ENCODE measurements at places on chromosomes 2 and 18.

DNA sequence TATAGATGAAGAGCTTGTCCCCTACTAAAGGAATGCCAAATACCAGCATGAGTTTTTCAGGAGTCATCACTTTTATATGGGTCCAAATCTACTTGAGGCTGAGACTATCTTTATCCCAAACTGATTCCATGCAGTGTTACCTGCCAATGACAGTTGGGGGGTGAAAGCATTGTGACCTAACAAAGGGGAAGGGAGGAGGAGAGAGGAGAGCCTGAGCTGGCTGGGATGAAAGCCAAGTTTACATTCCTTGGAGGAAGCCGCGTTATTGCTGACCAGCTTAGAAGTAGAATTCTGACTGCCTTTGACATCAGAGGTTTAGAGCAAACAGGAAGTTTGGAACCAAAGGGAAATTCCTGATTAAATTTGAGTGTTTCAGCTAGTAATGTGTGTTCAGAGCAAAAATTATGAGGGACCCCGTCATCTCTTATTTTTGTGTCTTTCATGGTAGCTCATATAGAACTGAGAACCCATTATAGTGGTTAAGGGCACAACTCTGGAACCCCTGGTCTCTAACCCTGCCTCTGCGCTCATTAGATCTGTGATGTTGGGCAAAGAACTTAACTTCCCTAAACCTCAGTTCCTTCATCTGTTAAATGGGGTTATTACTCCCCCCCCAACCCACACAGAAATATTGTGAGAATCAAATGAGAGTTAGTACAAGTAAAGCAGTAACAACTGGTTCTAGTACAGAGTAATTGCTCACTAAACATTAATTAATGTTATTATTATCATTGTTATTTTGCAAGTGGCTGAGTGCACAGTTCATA lies 199.3 kb upstream of the EPAS1 start:
- no peak for DNase-seq
- no peak overlapping the region for H3K4me3 ChIP-seq
- H3K4me1 ChIP-seq = peaks cover 9% of the 10 kb centered on the region

DNA sequence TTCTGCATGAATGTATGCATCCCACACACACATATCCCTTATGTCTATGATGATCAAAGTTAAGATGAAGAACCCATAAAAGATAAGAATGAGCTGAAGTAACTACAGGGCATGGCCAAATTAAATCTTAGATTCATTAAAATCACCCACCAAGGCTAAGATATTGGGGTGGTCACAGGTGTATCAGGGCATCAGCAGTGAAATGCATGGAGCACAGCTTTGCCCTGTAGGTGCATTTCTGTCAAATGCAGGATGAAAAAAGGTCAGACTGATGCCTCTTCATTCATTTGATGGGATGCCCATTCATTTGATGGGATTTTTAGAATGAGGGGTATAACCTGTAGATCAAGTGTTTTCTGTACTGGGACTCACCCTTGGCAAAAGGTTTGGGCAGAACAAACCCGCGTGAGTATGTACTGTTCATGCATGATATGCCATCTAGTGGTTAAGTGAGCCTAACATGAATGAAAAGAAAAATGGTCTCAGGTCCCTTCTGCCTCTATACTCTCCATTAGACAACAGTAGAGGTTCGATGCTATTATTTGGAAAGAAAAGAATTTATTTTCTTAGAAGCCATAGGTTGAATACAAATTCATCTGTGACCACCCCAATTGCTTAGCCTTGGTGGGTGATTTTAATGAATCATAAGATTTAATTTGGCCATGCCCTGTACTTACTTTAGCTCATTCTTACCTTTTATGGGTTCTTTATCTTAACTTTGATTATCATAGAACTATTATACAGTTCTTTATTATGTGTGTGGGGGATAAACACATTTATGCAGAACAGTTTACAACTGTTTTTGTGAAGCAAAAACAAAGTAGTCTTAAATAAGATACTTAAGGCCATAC lies 43.2 kb upstream of the NOSTRIN start:
- no peak overlapping the region for H3K27ac ChIP-seq
- H3K4me1 ChIP-seq = peaks cover 6% of the 10 kb centered on the region
- peaks cover 13% of the 10 kb centered on the region for H3K36me3 ChIP-seq

- H3K36me3 ChIP-seq = no peaks in the 10 kb centered on the region
- DNase-seq = no peak
- H3K4me1 ChIP-seq = no peaks in the 10 kb centered on the region
These were observed 869.4 kb upstream of the VRK2 start for GRCh38 chr2:57177176-57177575.

DNA sequence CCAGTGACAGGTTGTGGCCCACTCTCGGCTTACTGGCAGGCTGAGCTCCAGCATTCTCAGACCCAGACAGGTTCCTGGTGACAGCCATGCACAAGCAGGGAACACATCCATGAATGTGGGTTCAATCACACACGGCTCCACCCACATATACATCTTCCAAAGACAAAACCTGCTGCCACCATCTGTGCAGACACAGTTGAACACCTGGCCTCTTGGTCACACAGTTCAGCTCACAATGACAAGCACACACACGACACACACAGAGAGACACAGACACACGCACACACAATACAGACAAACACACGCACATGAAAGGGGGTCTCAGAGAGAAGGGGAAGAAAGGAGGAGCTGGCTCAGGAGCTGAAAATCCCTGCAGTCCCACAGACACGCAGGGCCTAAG lies 32.1 kb upstream of the PTMA start:
- peak overlapping the region; percentile 100 for H3K27ac ChIP-seq
- peaks cover 49% of the 10 kb centered on the region for H3K4me1 ChIP-seq
- H3K36me3 ChIP-seq = no peaks in the 10 kb centered on the region
- no peak for DNase-seq
- no peak overlapping the region for H3K4me3 ChIP-seq

DNA sequence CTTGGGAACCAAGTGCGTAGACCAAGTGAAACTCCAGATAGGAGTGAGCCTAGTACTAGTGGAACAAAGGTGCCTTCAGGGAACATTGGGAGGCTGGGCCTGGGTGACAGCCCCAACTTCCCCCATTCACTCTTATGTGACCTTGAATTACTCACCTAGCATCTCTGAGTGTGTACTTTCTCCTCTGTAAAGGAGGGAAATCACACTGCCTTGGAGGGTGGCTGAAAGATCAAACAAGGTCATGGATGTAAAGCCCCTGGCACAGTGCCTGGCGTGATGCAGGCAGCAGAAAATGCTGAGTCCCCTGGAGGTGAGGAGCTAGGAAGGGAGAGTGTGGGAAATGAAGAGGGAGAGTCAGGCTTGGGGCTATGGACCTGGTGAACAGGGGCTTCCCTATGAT lies 45.9 kb downstream of the MARCO start:
- H3K4me1 ChIP-seq = peaks cover 1% of the 10 kb centered on the region
- no peak overlapping the region for H3K27ac ChIP-seq
- no peak for DNase-seq
- H3K4me3 ChIP-seq = no peak overlapping the region

DNA sequence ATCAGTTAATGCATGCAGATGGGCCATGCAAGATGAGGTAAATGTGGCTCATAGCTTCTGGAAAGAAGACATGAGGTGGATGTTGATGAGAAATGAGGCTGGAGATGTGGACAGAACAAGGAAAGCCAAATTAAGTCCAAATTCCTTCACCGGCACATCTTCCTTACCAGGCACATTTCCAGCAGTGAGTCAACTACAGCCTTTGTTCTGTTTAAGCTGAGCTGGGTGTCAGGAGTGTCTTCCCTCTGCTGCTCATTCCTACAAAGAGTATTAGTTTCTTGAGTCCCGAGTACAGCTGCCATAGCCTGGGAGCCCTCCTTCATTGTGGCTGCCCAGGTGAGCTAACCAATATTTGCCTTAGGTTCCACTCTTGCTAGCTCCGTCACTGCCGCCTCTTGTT lies 945.0 kb downstream of the SLC4A3 start:
- no peak overlapping the region for H3K27ac ChIP-seq
- no peak for DNase-seq
- H3K27me3 ChIP-seq = no peaks in the 10 kb centered on the region
- no peaks in the 10 kb centered on the region for H3K36me3 ChIP-seq
- H3K4me1 ChIP-seq = no peaks in the 10 kb centered on the region
- no peak overlapping the region for H3K4me3 ChIP-seq

DNA sequence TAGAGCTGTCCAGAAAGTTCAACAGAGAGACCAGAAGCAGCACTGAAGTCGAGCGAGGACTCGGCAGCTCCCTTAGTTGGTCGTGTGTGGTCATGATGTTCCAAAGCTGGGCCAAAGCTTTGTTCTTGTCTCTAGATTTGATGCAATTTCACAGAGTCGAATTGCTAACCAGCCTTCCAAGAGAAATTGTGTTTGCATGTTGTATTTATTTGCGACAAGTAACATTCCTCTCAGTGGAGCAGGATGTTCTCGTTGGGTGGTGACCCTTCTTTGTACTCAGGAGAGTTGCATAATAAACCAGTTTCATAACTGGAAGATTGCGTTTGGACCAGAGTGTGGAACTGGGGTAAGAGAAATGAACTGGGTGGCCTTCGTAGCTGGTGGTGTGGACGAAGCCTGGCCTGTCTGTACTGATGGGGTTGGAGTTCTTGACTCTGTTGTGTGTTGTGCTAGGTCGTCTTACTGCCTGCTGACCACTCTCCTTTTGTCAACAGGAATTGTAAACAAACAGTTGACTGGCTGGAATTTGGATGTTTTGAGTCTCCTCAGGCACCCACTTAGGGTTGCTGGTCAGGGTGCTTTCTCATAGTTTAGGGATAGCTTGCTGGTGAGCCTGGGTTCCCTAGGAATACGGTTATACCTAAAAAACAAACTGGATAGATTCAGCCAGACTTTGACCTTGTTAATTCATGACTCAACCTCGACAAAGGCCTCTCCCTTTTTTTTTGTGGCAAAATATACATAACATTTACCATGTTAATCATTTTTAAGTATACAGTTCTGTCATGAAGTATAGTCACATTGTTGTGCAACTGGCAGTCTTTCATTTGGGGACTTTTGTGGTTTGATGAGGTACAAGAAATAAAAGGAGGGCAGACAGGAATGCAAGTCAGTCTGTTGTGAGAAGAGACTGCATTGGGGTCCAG lies 28.9 kb upstream of the TOGARAM2 start:
- H3K4me1 ChIP-seq = peaks cover 29% of the 10 kb centered on the region
- H3K36me3 ChIP-seq = peaks cover 28% of the 10 kb centered on the region
- H3K27me3 ChIP-seq = no peaks in the 10 kb centered on the region

DNA sequence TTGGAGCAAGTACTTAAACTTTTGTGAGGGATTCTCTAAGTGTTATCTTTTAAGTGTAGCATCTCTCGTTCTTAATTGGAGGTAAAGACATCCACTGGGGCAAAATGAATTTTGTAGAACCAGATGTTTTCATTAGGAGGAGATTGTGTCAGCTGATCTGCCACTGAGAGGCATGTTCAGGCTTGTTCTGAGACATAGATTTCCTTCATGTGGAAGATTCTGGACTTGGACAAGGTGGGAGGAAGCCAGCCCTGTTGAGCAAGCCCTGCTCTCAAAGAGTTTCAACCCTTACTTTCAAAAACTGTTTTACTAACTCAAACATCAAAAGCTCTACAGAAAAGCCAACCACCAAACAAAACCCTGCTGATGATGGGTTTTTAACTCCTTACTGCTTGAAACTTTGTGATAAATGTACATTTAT lies 6.5 kb downstream of the MAP4K4 start:
- peak overlapping the region; percentile 87 for H3K27ac ChIP-seq
- H3K27me3 ChIP-seq = no peaks in the 10 kb centered on the region
- H3K36me3 ChIP-seq = peaks cover 37% of the 10 kb centered on the region
- peaks cover 75% of the 10 kb centered on the region for H3K4me1 ChIP-seq
- no peak for DNase-seq

GRCh38 chr18:37180086-37180485 lies 351.2 kb downstream of the KIAA1328 start:
- H3K4me3 ChIP-seq = no peak overlapping the region
- no peak for DNase-seq
- peaks cover 12% of the 10 kb centered on the region for H3K36me3 ChIP-seq
- H3K27me3 ChIP-seq = no peaks in the 10 kb centered on the region

GRCh38 chr2:142767847-142768246 lies 109.6 kb upstream of the KYNU start:
- no peak overlapping the region for H3K27ac ChIP-seq
- H3K36me3 ChIP-seq = no peaks in the 10 kb centered on the region
- no peaks in the 10 kb centered on the region for H3K4me1 ChIP-seq
- no peak for DNase-seq
- H3K4me3 ChIP-seq = no peak overlapping the region

DNA sequence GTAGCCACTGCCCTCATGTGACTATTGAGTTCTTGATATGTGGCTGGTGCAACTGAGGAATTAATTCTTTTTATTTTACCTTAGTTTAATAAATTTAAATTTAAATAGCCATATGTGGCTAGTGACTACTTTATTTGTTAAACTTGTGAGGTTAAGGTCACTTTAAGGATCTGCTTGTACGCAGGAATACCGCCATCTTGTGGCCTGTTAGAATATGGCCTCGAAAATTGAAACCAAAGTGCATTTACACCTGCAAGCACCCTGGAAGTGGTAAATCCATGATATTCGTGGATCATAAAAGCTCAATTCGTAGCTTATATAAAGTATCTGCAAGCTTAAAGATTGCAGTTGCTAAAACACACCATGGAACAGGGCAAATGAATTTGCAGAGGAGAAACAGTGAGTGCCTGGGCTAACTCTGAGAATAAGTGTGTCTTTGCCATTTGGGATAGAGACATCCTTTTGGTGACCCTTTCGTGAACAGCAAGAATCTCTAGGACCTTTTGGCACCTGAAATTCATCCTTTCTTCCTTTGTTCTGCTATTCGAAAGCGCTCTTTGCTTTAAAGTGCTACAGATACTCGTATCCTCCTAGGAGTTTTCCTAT lies 59.9 kb upstream of the REG3A start:
- no peak overlapping the region for H3K4me3 ChIP-seq
- peak; percentile 4 for DNase-seq
- peaks cover 10% of the 10 kb centered on the region for H3K27me3 ChIP-seq
- H3K27ac ChIP-seq = no peak overlapping the region
- no peaks in the 10 kb centered on the region for H3K36me3 ChIP-seq

DNA sequence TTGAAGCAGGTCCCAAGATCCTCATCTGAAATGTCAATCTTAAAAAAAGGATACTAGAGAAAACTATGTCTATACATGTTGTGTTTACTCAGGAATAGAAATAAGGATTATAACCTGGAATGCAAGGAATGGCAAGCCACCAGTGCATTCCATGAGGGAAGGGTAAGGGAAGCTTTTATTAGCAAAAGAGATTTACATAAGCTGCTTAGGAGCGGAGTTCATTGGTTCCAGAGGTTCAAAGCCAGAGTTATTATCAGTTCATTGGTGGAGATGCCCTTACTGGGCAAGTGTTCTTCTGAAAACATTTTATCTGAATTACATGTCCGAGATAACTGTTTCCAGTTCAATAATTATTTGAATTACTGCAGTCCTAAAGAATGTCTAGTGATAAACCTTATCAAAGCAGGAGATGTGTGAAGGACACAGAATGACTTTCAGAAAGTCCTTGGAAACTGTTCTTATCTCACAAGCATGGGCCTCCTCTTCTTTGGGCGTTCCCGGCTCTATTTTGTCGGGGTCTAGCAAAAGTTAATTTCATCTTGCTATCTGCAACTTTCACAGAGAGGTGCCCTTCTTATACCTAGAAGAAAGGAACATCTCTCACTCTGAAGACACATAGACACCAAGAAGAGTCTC lies 23.5 kb downstream of the COMMD1 start:
- no peak overlapping the region for H3K27ac ChIP-seq
- H3K4me1 ChIP-seq = peaks cover 5% of the 10 kb centered on the region
- H3K27me3 ChIP-seq = no peaks in the 10 kb centered on the region
- DNase-seq = no peak
- H3K36me3 ChIP-seq = peaks cover 32% of the 10 kb centered on the region

All from stimulated activated naive B cell treated with anti-CD40 and anti-IgM and Interleukin-4, amounts not matched to agents 10 μg/mL and 1 μg/mL and 100 μg/mL, for 72 hours (primary cell).